ENCODE measurements at places on chromosomes 2 and 18.

GRCh38 chr2:14126846-14127245 lies 505.7 kb upstream of the LRATD1 start:
- DNase-seq: no peak

DNA sequence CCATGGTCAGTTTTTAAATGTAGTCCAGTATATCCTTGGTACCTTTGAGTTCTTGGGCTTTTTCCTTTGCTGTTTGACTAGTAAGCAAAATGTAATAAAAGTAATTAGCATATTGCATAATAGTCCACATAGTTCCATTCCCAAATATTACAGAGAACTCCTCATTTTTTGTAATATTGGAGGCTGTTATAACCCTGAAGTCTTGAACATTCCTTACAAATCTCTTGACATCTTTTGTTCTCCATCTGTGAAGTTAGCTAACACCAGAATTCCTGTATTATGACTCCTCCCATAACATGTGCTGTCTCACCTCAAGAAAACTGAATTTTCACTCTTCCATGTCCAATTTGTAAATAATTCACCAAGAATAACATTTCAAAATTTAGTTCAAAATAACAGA lies 17.1 kb downstream of the CREB1 start:
- no peak for DNase-seq

DNA sequence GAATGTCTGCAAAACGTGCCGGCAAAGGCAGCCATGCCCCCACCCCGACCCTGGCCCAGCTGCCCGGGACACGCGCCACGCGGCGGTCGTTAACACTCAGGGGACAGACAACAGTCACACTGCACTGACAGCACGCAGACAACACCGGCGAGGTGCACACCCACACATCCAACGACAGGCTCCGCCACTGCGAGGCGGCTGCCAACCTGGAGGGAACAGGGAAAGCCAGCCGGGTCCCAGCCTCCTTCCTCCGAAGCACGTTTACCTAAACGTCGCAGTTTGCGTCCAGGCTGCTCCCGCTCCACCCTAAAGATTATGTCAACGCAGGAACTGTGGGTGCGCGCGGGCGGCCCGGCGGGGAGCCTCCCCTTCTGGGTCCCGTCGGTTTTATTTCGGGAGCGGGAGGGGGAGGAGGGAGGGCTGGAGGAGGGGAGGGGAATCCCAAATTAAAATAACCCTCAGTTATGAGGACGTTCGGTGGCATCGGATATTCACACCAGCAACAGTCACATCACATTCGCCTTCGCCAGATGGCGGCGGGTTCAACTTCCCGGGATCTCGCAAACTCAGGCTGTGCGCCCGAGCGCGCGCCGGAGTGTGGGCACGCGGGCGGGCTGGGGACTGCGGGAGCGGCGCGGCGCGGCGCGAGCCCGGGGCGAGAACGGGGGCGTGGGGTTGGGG lies 644 bp downstream of the PTGR3 start:
- peak; percentile 58 for DNase-seq

DNA sequence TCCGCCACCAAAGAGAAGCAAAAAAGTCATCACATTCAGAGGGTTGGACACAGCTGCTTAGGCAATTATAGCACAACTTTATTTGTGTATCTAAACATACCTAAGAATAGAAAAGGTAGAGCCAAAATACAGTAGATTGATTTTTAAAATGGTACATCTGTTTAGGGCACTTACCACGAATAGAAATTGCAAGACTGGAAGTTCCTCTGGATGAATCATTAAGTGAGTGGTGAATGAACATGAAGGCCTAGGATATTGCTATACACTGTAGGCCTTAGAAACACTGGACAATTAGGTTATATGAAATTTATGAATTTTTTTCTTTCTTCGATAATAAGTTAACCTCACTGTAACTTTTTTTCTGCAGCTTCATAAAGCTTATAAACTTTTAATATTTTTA lies 687.0 kb downstream of the BCL11A start:
- DNase-seq: no peak

- no peak for DNase-seq
These were observed 11.1 kb downstream of the KLF11 start for GRCh38 chr2:10054424-10054823.

GRCh38 chr2:58769111-58769863 lies 528.2 kb upstream of the FANCL start:
- DNase-seq: no peak

- no peak for DNase-seq
These were observed 117.5 kb downstream of the RTP5 start for GRCh38 chr2:241986836-241987641.

GRCh38 chr2:155546721-155547555 lies 785.6 kb downstream of the NR4A2 start:
- no peak for DNase-seq
